ENCODE measurements at places on chromosomes 1 and 21.

- no peak for DNase-seq
Observed at GRCh38 chr1:76128096-76128495, 53.5 kb downstream of the ST6GALNAC3 start.

DNA sequence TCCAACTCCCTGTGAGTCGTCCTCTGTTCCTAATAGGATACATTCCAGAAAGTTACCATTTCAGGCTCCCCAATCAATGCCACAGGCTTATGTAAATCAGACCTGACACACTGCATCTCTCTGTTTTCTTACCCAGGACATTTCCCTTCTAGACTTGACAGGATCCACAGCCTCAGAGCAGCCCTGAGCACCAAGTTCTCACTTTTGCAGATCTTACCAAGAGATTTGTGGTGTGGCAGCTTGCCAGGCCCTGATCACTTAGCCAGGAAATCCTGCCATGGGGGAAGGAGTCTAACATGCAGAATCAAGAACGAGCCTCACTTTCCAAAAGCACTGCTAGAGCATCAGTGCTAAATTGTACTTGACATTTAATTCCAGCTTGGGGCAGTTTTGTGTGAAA, 202.9 kb downstream of the TBX15 start:
- DNase-seq = no peak

- no peak for DNase-seq
Observed at GRCh38 chr1:54499360-54500106, 48.5 kb upstream of the ACOT11 start.

DNA sequence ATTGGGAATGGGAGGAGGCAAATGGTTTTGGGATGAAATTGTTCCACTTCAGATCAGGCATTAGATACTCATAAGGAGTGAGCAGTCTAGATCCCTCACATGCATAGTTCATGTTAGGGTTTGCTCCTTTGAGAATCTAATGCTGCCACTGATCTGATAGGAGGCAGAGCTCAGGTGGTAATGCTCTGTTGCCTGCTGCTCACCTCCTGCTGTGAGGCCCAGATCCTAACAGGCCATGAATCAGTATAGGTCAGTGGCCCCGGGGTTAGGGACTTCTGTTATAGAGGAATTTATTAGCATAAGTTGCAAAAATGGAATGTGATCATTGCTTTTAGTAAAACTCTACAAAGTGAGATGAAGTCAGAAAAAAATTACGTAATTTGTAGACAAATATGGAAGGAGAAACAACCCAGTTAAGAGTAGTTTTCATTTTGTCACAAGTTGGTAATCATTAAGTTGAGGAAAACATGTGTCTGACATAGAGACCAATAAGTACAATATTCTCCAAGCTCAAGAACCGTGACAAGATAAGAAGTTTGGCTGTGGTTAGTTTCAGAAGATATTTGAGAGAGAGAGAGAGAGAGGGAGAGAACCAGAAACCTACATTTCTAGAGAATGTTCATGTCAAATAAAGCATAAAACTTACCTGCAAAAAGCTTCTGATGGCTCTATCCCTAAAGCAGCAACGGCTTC, 689.7 kb upstream of the PRMT6 start:
- no peak for DNase-seq

DNA sequence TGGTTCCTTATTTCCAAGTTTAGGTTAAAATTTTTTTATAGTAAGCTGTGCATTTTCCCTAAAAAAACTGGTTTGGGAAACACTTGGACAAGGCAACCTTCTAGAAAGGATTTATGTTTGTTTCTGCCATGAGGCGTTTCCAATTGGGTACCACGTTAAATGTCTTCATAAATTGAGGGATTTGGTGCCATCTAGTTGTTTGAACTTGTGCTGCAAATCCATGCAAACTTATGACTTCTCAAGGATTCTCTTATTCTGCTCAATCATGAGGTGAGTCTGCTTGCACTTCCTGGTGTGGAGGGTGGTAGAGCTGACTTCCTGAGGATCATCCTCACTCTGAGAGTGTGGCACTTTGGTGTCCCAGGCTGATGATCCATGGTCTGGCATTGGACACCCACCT, 123.3 kb downstream of the PCNX2 start:
- no peak for DNase-seq

GRCh38 chr1:172449585-172450523, 6.0 kb upstream of the PIGC start:
- no peak for DNase-seq

- no peak for DNase-seq
Observed at GRCh38 chr1:34470401-34470800, 284.4 kb upstream of the GJB5 start.

- DNase-seq = no peak
Observed at GRCh38 chr1:219232890-219233289, 59.2 kb downstream of the LYPLAL1 start.

GRCh38 chr1:206068314-206068713, 15.3 kb downstream of the RHEX start:
- no peak for DNase-seq

DNA sequence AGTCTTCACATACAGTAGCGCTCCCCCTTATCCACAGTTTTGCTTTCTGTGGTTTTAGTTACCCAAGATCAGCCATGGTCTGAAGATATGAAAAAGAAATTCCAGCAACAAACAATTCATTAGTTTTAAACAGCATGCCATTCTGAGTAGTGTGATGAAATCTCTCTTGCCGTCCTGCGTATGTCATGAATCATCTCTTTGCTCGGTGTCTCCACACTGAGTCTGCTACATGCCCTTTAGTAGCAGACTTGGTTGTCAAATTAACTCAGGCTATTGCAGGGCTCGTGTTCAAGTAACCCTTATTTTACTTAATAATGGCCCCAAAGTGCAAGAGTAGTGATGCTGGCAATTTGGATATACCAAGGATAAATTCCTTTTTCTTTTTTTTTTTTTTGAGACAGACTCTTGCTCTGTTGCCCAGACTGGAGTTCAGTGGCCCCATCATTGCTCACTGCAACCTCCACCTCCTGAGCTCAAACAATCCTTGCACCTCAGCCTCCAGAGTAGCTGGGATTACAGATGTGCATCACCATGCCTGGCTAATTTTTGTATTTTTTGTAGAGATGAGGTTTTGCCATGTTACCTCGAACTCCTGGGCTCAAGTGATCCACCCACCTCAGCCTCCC, 22.6 kb downstream of the PHACTR4 start:
- peak; percentile 82 for DNase-seq

DNA sequence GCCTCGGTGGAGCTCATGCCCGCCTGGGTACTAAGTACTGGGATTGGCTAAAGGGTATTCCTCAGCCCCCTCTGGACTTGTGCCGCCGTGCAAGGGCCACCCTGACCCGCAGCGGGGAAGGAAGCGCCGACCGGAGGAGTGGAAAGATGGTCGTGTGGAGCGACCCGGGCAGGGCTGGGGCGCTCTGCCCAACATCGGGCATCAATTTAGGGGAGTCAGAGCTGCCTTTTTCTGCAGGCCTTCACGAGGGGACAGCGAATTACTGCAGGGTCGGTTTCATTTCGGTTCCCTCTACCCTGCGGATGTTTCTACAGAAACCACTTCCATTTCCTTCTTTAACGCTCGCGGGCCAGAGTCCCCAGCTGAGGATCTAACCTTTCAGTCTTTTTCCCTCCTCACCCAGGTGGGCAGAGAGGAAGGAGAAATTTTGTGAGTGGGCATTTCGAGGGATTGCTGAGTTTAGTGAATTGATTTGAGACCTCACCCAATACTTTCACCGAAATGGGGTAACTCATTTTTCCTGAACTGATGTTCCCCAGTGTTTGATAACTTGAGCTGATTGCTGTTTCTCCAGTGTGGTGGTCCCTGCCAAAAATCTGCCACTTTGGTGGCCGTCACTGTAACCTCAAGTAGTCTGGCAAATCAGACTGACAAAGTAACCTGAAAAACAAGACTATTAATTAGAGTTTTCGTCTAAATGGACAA, 1.1 kb downstream of the TOR1AIP1 start:
- DNase-seq = no peak

GRCh38 chr1:111559736-111560279, 56.4 kb upstream of the ADORA3 start:
- peak; percentile 83 for DNase-seq

GRCh38 chr1:94669198-94669597, 127.6 kb upstream of the F3 start:
- DNase-seq = no peak

- no peak for DNase-seq
Observed at GRCh38 chr1:67306547-67306946, 1.1 kb upstream of the IL12RB2 start.

DNA sequence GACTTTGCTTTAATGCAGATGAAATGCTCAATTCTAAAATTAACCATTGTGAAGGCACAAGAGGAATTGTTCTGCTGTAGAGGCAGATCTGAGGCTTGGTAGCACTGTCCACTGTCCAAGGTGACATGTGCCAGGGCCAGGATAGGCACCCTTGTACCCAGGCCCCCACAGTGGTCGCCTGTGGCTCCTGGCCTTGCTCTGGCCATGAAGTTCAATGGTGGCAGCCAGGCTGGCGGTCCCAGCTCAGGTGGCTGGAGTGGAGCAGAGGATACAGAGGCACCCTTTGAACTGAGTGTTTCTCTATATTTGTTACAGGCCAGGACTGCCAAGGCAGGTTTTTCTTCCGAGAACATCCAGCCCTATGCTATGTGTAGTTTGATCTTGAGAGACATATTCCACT, 102.6 kb downstream of the PTGS2 start:
- no peak for DNase-seq

GRCh38 chr1:2530513-2531361, 674 bp upstream of the HES5 start:
- DNase-seq = no peak

DNA sequence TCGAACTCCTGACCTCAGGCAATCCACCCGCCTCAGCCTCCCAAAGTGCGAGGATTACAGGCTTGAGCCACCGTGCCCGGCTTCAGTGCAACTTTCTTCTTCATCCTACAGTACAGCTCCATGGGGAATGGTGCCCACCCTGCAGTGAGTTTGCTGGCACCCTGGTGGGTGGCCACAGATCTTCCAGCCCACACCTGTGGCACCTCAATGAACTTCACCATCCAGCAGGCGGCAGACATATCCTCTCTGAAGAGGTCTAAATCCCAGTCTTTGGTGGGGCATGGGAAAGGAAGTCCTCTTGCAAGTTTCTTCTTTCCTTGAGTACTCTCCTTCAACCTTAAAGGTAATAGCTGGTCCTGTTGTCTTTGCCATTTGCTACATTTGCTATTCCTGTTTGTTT, 18.1 kb upstream of the ZBTB8A start:
- DNase-seq = no peak

DNA sequence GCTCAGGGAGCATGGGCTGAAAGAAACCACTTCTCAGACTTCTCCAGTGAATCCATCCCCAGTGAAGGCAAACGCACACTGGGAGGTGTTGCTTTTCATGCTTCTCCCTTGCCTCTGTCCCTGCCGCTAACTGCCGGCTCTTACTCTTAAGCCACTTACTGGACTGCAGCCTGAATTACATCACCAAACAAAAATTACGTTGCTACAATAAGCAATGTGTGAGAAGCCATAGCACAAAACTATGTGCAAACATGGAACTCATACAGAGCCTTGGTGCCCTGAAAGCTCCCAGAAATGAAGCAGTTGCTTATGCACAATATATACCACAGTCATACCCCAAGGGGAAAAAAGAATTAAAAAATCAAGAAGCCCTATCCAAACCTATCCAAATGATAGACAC, 375.2 kb downstream of the KCNH1 start:
- no peak for DNase-seq

- DNase-seq = no peak
Observed at GRCh38 chr1:92934395-92935378, 26.6 kb downstream of the DIPK1A start.

DNA sequence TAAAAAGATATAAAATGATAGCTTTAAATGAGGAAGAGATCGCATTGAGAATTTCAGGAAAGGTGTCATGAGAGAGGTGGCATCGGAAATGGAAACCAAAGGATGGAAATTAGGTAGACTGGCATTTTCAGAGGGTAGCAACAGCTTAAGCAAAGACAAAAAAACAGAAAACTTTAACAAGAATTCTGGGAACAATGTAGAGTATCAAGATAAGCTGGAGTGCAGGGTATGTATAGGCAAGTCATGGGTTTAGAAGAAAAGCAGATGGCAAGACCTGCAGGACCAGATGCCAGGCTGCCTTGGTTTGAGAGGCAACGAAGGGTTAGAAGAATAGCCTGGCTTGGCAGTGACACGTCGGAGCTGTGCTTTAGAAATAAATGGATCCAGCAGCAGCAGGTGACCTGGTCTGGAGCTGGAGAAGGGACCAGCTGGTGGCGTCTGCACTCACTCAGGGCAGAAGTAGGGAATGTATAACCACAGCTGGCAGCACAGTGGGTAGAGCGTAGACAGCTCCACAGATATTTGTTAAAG, 149.4 kb upstream of the TIAM1 start:
- no peak for DNase-seq

DNA sequence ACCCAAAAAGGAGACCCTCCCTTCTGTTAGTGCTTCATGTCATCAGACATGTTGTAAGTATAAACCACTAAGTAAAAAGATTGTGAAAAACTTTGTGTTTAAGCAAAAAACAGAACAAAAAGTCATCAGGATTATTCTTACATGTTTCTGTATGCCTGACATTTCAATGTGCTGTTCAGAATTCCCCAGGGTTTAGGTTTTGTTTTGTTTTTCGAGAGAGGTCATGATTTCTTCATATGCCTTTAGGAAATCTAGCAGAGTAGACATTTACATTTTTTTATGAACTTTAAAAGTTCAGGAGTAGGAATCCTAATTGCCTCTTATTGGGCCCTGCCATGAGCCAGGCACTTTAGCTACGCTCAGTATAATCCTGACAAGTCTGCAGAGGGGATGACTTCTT, 85.3 kb downstream of the VPS13D start:
- no peak for DNase-seq

DNA sequence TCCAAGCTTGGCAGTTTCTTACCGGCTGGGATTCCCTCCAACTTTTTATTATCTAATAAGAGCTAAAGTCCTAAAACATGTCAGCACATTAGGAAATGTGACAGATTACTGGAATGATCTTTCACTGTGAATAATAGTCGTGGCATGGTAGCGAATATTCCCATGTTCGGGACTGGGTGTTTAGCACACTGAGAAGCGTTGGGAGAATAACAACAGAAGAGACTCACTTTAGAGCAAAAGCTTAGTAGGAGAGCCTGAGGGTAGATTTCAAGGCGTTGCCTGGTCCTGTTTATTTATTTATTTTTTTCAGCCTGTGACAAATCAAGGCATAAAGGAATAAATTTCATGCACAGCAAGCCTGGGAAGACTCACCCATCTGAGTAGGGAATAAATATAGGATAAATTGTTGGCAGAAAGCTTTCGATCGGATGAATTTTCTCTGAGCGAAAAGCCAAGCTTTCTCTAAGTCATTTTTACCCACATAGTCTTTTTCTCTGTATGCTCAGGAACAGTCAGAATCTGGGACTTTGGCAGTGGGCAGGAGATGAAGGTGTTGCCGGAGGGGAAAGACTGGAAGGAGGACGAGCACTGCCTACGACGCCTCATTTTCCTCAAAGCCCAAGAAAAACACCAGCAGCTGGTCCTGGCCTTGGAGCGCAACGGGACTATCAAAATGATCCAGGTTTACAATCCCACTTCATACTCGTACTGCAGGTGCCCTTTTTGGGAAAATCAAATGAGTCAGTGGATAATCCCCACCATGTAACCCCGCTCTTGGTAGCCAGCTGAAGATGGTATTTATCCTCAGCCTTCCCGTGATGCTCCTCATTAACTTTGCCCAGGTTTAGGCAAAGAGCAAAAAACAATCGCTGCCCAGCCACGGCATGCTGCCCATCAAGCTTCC, 97.2 kb downstream of the WDR64 start:
- DNase-seq = no peak

Data from non-pigmented ciliary epithelial cell (primary cell).